Stimulated activated CD4-positive, alpha-beta T cell treated with anti-CD3 and anti-CD28 coated beads, Interleukin-1b, Interleukin-23, amount 100 ng/mL, for 48 hours (primary cell): ENCODE measurements at places on chromosomes 11 and 22.

GRCh38 chr11:134164490-134165370 lies 59.0 kb downstream of the NCAPD3 start:
- DNase-seq = no peak

DNA sequence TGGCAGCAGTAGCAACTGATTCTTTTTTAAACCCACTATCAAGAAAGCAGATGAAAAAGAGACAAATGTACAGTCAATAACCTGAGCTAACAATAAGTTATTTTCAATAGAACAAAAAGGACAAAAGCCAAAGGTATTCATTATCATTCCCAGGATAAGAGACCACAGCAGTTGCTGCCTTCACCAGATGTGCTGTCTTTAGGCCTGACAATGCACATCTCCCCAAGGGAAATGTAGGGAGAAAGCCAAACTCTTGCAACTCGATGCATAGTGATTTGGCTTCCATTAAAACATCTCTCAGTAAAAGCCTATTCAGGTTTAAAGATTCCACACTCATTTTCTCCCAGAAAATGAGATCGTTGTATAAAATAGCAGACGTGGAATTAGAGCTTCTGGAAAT lies 210.7 kb downstream of the METTL15 start:
- DNase-seq = no peak

DNA sequence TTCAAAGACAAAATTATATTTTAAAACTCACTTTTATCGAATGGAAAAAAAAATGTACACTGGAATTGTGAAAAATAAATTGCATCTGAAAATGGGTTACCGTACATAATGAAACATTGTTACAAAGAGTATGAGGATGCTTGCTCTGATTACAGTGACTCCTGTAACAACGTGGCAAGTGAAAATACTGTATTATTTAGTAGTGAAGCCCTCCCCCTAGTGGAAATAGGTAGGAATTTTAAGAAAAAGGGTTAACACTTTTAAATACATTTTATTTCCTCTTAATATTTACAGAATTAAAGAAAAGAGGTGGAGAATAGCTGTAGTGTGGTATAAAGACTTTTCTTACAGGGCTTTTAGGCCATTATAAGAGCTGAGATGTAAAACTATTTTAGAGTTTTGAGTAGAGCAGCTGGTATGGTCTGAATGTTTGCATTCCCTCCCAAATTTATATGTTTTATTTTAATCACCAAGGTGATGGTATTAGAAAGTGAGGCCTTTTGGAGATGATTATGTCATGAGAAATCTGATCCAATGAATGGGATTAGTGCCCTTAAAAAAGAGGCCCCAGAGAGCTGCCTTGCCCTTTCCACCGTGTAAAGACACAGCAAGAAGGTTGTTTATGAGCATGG lies 25.2 kb downstream of the FAM76B start:
- DNase-seq = no peak

DNA sequence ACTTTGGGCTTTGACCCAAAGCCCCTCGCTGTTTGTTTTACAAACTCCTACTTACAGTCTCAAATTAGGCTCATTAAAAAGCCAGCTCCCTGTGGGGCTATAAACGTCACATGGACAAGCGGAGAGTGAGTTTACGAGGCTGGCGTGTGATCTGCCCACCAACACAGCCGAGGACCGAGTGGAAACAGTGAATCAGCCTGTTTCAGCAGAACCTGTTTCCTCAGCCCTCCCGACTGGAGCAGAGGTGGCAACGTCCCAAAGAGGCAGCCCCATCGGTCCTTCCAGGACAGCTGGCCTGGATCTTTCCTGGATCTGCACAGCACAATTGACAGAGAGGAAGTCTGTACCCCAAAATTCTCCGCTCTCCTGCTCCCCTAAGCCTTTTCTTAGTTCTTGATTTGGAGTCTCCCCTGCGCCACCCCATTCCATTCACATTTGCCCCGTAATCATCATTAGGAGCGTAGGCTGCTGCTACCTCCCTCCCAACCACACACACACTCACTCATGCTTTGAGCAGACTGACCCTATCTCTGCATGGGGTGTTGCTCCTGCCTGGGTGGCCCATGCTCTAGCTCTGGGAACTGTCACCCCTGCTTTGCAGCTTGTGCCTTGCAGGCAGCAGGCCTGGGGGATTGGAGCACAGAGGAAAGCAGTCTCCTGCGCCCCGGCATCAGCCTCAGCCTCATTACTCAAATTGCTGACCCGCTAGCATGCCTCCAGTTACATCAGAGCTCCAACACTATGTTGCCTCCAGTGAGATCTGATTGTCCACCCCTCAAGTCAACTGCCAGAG lies 117.8 kb downstream of the NAT10 start:
- DNase-seq = no peak

DNA sequence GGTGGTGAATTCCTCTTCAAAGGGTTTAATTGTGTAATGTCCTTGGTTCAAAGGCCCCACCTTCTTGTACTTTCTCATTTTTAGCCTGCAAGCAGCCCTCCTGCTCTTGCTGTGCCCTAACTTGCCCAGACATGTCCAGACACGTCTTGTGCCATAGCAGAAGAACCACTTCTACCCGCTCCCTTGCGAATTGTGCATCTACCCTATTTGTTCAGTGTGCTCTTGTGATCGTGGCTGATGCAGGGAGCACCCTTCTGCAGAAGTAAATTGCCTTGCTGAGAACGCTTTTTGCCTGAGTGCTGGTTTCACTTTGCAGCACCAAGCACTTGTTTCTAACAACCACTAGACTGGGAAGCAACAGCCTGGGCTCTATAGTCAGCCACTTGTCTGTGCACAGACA lies 249.4 kb downstream of the SBF2 start:
- DNase-seq = no peak

GRCh38 chr22:40651057-40651456 lies 14.5 kb upstream of the MRTFA start:
- DNase-seq = no peak
